ENCODE measurements at places on chromosomes 7 and 10.

DNA sequence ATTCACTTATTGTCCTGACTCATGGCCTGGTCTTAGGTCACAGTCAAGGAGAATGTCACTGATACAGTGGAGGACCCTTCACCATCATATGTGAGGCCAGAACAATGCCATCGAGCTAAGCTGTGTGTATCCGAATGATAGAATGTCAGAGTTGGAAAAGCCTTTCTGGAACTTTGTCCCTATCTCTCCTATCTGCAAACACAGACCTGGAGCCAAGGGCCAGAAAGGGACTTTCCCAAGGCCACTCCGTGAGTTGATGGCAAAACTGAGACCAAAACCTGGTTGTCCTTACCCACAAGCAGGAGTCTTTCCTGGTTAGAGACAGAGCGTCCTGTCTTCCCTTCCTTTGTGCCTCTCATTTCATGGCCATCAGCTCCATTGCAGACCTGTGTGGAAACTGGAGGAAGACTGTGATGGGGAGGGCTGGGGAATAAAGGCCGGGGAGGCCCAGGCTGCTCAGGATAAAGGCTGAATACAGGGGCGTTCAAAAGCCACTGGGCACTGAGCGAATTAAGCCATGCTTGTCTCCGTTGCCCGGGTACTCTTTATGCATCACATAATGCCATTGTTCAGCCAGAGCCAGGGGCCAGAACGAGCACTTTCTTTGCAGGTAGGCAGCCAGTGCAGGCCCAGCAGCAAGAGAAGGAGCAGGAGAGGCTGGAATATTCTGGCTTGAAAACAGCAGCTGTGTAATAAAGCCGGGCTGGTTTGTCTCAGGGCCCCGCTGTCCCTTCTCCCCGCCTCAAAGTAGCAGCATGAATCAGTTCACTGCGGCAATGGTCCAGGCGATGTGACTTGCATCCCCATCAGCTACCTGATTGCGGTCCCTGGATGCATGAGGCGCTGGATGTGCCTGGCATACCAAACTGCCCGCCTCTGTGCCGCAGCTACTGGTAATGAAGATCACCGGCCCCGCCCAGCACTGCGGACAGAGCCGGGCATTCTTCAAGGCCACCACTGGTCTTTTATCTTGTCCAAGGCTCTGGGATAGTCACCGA is 143.0 kb downstream of the RPS24 start:
- DNase-seq, result no peak

DNA sequence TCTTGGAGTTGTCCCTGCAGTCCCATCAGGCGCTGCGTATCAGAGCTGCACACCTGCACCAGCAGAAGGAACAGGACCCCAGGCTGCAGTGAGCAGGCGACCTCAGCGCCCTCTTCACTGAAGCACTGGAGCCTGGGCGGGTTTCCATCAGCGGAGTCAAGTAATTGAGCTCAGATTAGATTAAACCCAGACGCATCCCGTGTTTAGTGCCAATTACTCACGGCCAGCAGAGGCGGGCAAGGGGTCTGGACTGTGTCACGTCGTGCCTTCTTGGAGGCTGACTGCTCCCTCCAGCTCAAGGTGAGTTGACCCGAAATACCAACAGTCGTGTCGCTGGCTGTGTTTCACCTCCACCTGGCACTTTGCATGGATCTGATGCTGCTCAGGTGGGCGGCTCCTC is 123.6 kb downstream of the CXCL12 start:
- DNase-seq, result no peak

DNA sequence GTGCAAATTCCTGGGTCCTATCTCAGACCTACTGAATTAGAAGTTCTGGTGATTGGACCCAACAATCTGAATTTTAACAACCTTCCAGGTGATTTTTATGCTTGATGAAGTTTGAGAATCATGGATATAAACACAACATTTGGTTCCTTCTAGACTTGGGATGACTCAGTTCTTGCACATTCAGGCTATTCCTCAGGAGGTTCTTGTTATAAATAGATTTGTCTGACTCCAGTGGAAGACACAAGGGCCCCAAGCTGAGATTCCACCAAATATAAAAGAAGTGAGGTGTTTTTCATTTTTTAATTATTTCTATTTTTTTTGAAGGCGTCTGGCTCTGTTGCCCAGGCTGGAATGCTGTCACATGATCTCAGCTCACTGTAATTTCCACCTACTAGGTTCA is 9.4 kb upstream of the TAS2R16 start:
- no peak for DNase-seq

DNA sequence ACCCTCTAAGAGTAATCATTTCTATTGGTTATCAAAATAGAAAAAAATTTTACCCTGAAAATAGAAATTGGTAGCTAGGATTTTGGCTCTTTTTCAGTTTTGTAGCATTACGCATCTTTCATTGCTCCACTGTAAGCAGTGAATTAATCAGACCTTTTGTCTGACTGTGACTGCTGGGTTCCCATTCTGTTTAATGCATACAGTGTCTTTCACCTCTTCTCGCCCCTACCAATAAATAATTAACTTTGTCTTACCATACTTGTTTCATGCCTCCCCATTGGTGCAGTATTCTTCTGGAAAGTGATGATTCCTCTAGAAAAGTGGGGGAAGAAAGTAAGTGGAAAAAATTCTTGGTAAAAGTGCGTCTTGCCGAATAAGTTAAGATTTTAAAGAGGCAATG is 73.2 kb downstream of the AP3M1 start:
- DNase-seq, result no peak

- DNase-seq, result peak; percentile 40
Measured at GRCh38 chr10:61284222-61284890, 168.8 kb downstream of the TMEM26 start.

- DNase-seq, result peak; percentile 40
Measured at GRCh38 chr7:7176406-7177043, 5.8 kb upstream of the C1GALT1 start.

DNA sequence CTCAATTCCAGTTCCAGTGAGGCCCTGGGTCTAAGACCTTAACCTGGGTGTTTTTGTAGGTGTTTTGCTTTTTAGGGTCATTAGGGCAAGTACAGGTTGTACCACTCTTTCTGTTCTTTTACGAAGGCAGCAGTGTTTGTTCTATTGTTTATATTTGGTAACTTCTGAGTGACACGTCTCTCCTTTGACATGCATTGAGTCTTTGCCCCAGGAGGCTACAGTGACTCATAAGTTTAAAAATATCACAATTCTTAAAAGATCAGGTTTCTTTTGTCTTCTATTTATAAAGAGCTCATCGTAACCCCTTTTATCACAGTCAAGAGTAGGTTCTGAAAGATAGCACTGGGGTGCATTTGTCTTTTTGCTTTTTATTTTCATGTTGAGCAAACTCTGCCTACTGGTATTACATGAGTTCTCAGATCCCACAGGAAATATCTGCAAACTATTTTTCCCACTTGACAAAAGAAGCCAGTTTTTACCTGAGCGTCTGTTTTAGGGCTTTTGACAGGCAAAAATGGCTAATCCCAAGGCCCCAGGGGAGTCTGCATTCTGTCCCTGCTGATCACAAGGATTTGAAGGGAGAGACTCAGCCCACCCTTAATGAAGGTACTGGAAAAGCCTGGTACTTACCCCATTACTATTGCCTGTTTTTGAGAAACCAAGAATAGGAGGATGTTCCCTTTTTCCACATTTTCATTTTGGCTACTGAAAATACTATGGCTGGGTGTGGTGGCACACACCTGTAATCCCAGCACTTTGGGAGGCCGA is 7.9 kb downstream of the NUDT13 start:
- DNase-seq, result no peak

- DNase-seq, result no peak
Measured at GRCh38 chr10:49365275-49365674, 30.6 kb downstream of the DRGX start.

DNA sequence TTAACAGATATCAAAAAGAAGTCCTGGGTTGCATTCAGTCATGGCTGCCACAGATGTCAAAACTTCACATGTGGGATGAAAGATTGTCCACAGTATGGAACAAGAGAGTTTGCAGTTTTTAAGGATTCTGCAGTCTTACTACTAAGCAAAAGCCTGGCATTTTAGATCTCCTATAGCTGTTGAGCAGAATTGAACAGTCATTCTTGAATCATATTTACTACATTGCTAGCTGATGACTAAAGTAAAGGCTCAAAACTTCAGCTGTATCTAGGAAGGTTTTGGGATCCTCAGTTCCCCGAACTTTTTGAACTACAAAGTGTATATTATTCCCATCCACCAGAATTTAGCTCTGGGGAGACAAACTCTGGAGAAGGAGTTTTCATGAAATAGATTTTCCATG is 31.0 kb downstream of the BET1 start:
- DNase-seq, result no peak

DNA sequence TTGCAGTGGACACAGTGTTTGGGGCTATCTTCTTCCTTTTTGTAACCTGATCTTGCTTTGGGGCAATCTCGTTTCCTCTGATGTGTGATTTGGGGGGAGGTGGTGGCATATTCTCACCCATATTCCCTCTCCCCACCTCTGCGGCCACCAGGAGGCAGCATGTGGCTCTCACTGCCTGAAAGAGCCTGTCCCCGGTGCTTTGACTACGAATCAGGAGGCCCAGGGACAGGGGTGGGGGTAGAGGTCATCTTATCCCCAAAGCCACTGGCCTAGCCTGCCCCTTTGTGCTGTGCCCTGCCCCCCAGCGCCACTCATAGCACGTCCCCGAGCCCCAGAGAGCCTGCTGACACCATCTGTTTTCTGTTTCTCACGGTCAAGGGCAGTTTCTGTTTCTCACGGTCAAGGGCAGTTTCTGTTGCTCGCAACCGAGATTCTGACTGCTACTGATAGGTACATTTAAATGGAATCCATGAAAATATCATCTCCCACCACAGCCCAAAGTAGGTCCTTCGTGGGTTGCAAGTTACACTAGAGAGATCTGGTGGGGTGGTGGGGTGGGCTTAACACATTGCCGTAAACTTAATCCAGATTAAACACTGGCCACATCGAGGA is 28.2 kb downstream of the PHYH start:
- no peak for DNase-seq

DNA sequence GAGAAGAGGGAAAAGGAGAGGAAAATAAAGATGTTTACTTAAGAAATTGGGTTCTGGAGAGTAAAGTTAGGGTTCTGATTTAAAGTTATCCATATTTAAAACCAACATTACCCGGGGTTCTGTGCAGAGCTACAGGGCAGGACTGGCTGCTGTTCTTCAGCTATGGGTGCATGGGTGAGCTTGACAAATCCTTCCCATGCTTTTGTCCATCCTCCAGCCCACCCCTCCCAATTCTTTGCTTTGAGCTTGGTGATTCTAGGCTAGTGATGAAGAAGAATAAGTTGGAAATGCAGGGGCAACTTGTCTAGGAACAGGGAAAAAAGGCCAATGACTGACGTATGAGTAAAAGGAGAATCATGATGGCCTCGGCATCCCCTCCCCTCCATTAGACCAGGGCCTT is 636.0 kb downstream of the LRMDA start:
- no peak for DNase-seq

DNA sequence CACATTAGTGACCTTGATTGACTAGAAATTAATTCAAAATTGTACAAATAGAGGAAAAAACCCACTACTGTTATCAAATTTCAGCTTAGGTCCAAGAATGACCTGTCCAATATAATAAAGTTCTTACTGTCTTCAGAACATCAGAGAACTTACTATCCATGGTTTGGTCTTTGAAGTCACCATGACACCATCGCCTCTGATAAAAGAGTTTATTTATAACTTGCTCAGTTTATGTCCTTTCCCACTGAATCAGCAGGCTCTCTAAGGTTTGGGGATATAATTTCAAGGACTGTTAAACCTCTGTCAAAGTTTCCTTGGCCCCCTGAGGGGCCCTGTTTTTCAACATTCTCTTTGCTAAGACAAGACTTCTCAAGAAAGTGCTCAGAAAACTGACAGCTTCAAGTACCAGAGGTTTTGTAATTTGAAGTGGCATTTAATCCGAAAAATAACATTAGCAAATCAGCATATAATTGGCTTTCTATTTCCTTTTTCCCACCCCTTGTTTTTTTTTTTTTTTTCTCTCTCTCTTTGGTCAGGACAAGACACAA is 191.7 kb upstream of the FERD3L start:
- DNase-seq, result no peak

- no peak for DNase-seq
Measured at GRCh38 chr10:113965683-113966082, 78.0 kb upstream of the ADRB1 start.

DNA sequence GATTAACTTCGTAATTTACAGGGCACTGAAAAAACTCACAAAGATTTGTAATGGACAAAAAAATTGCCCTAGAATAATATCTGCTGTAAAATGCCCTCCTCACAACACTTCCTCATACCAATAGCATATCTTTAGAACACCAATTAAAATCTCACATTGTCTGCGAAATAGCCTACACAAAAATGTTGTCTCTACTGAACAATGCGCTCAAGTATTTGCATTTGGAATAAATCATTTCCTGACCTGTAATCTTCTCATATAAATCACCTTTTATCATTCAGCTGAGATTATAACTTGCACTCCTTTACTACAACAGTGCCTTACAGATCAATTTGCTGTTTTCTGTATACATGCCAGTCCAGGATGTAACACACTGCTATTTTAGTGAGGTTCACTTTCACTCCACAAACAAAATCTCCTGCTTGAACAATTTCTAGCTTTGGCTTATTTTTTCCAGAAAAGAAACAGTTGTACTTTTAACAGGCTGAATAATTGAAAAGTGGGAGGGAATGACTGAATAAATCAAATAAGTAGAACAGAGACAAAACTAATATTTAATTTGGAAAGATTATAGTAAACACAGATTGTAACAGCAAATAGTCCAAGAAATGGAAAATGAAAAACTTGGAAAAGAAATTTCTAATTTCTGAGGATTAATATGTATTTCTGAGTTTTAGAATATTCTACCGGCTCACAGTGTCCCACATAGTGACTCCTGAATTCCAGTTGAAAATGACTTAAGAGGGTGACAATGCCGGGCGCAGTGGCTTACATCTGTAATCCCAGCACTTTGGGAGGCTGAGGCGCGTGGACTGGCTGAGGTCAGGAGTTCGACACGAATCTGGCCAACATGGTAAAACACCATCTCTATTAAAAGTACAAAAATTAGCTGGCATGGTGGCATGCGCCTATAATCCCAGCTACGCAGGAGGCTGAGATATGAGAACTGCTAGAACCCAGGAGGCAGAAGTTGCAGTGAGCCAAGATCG is 30.6 kb downstream of the JMJD1C start:
- DNase-seq, result no peak

DNA sequence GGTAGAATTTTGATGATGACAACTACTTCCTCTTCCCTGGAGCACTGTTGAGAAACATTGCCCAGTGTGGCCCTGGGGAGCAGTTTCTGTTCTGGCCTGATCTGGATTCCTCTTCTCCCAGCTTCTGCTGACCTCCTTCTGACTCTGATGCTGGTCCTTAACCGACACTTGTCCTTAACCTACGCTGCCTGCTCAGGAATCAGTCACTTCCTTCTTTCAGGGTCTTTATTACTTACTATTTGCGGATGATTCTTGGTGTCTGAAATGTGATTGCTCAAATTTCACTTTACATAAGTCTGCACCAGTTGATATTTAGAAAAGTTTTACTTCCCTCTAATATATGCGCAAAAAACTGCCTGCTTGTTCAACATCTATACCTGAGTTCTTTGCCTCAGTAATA is 164.1 kb downstream of the PTEN start:
- DNase-seq, result no peak

DNA sequence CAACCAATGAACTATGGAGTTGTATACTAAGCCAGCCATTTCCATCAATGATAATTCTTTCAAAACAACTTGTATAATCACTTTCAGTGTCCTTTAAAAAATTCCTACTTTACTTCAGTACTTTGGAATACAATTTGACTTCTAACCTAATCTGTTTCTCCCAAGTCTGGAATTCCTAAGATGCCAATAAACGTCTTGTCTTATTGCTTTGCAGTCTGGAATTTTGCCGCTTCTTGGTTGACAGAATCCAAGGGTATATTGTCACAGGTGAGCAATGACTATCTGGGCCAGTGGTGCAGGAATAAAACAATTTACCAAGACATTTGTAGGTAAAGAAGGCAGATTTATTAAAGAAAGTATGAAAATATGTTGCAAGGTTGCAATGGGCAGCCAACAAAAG is 21.8 kb downstream of the RP9 start:
- DNase-seq, result no peak

All from fibroblast of skin of left biceps (primary cell).